Spinal cord (tissue), 10 donors: ENCODE measurements at places on chromosomes 4 and X. TPM values are rescaled to one million over a fixed set of nuclear protein-coding genes. Genes with fewer than 3 reads are reported as not detected.

DNA sequence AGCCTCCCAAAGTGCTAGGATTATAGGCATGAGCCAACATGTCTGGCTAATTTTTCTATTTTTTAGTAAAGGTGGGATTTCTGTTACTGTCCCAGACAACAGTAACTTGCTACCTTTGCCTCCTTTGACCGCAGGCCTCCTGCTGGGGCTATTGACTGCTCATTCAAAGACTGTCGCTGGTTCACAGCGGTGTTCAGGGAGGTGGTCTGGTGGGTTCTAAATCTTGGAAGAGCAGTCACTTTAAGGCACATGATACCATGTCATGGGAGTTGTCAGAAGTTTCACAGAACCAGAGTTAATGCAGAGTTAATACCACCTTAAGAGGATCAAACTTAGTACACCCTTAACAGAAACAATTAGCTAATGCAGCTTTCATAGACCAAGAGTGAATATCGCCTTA lies 3.8 kb downstream of the ASMT start:
- DNase-seq, result no peak

GRCh38 chrX:57596109-57596508 lies 4.3 kb downstream of the ZXDB start:
- DNase-seq, result no peak

- DNase-seq, result no peak
Measured at GRCh38 chr4:109645874-109646710, 57.2 kb downstream of the CASP6 start.

DNA sequence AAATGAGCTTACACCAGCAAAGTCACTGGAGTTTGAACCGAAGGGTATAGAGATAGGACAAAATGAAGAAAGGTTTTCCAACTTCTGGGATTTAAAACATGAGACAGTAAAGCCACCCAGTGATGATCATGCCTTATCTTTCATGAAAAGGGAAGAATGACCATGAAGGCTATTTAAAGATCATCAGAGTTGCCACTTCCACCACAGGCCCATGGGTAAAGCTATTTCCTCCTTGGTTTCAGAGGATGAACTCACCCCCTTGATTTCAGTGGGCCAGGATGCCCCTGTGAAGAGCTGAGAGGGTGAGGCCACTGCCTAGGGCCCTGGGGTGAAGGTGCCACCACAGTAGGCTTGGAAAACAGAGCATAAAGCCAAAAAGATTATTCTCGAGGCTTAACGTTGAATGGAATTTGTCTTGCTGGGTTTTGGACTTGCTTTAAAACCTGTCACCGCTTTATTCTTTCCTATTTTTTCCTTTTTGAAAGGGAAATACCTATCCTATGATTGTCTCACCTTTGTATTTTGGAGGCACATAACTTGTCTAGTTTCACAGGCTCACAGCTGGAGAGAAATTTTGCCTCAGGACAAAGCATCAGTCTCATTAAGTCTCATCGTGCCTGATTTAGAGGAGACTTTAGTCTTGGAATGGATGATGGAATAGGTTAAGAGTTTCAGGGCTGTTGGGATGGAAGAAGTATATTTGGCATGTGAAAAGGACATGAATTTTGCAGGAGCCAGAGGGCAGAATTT lies 254.0 kb downstream of the SNCA start:
- DNase-seq, result no peak

- DNase-seq, result peak; percentile 80
Measured at GRCh38 chr4:39476187-39476895, 17.5 kb downstream of the LIAS start.

SLC9B1 gene
- total RNA-seq, result 9.7 TPM

GRCh38 chrX:126847143-126847542 lies 27.6 kb downstream of the PRR32 start:
- no peak for DNase-seq

ATP2B3 gene
- 11.8 TPM for total RNA-seq

DNA sequence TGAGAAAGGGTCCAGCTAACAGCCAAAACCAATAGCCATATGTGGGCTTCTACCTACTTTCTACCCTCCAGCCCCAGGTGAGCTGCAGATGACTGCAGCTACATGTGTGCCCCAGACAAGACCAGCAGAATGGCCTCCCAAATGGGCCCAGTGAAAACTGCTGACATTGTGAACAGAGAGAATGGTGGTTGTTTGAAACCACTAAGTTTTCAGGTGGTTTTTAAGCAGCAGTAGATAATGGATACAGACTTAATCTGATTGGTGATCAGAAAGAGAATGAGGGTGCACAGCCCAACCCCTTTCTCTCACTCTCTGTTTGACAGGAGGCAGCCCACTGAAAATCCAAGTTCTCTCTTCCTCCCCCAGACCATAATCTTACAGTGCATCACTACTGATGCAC lies 42.5 kb upstream of the BBS12 start:
- DNase-seq, result no peak

- no peak for DNase-seq
Measured at GRCh38 chr4:116070283-116070682, 956.9 kb upstream of the NDST4 start.
